Stimulated activated CD4-positive, alpha-beta T cell treated with anti-CD3 and anti-CD28 coated beads, Interleukin-4, amount 100 ng/mL, for 4 hours (primary cell): ENCODE measurements at places on chromosomes 5 and 9.

- DNase-seq, result no peak
These were observed 241.2 kb downstream of the FAM114A2 start for GRCh38 chr5:153797484-153797883.

- DNase-seq, result no peak
These were observed 6.9 kb upstream of the OLFM1 start for GRCh38 chr9:135080286-135081263.

DNA sequence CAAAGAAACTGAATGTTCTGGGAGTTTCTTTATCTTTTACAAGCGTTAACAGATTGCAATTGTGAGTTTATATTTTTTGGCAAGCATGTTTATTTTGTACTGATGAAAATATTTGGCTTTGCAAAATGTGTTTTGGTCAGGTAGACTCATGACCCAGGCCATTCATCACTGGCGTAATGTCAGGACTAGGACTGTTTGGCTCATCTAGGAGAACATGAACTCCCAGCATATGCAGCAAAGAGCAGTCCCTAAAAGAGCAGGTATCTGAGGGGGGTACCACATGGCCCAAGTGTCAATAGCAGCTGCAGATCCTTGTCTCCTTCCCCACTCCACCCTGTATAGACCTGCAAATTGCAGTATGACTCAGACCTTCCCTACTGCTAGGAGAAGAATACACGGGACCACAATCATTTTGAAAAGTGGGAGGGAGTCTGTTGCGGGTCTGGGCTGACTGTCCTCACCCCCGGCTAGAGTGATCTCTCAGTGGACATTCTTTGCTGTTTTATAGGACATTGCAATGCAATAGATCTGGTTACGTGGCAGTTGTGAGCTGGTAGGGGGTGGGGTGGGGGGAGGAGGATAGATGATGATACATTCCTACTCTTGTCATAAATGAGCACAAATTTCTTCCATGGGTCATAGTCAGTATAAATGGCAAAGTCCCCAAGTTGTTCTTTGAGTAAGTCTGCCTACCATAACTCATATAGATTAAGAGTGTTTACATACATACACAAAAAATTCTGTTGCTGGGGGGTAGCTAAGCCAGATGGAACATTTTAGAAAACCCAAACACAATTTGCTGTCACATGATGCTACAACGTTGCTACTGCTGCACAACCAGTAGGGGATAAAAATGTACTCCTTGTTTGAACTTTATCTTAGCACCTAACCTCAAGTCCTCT is 20.8 kb upstream of the SNCAIP start:
- no peak for DNase-seq

GRCh38 chr9:72203205-72203803 is 54.1 kb downstream of the GDA start:
- DNase-seq, result no peak

DNA sequence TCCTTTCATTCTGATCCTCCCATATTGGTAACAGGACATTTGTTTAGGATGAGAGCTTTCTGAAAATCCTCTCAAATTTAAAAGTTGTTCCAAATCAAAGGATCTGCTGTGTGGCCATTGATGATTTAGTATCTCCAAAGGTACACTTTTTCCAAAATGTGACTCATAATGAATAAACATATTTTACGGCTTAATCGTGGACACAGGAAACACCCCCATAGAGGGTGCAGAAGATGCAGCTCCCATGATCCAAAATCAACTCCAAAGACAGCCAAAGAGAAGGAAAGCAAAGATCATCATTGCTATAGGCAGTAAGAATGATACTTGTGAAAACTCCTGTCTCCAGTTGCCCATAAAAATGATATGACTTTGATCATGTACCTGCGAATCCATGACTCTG is 239.7 kb downstream of the PIK3R1 start:
- no peak for DNase-seq

DNA sequence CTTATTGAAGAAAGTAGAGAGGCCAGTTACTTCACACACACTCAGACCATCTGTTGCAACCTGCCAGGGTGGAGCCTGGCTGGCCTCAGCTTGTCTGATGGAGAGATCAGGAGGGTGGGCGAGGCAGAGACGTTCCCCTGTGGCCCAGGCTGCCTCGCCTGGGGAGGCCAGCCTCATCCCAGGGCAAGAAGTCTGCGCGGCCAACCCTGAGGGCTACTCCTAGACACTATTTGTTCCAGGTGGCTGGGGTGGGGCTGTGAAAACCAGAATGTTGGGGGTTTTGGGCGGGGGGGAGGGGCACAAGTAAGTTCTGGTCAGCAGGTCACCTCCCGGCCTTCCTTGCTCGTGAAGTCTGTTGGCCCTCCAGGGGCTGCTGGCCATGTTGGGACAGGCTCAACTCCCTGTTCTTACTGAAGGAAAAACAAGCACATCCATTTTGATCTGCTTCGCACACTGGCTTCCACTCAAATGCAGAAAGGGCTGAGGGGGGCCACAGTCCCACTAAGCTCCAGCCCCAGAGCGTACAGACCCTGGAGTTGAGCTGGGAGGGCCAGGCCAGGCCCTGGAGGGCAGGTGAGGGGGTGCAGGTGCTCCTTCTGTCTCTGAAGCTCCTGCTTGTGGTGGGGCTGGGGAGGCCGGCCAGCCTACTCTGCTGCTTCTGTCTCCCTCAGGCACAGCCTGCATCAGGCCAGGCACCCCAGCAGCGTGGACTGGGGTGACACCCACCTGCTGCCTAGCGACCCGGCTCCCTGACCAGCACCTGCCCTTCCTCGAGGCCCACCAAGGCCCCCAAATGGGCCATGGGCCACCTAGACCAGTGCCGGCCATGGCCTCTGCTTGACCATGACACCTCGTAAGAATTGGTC is 46.6 kb downstream of the SECISBP2 start:
- DNase-seq, result no peak

DNA sequence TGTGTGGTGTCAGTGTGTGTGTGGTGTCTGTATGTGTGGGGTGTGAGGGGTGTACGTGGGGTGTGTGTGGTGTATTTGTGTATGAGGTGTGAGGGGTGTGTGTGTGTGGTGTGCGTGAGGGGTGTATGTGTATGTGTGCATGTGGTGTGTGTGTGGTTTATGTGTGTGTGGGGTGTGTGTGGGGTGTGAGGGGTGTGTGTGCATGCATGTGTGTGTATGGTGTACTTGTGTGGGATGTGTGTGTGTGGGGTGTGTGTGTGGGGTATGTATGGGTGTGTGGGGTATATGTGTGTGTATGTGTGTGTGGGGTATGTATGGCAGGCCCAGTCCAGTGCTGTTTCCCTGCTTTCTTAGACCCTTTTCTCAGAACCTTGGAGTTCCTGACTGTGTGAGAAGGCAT is 83.3 kb downstream of the PTTG1 start:
- DNase-seq, result no peak

GRCh38 chr5:57209316-57210040 is 35.6 kb downstream of the GPBP1 start:
- no peak for DNase-seq

- DNase-seq, result no peak
These were observed 511 bp upstream of the SPDL1 start for GRCh38 chr5:169583101-169583423.

DNA sequence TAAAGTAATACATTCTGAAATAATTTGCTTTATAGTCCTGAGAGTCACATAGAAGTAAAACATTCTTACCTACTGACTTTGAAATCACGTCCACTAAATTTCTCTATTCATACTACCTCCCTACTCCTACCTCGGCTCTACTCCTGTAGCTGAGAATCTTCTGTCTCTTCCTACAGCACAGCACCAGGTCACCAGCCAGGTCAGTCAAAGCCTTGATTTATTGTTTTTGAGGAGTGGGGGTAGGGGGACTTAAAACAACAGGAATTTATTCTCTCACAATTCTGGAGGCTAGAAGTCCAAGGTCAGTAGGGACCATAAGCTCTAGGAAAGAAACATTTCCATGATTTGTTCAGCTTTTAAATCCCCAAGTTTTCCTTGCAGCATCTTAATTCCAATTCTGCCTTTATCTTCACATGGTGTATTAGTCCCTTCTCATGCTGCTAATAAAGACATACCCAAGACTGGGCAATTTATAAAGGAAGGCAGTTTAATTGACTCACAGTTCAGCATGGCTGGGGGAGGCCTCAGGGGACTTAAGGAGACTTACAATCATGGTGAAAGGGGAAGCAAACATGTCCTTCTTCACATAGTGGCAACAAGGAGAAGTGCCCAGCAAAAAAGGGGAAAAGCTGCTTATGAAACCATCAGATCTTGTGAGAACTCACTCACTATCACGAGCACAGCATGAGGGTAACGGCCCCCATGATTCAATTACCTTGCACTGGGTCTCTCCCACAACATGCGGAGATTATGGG is 49.6 kb upstream of the CCNG1 start:
- DNase-seq, result no peak

- no peak for DNase-seq
These were observed 18.6 kb downstream of the MED10 start for GRCh38 chr5:6359555-6360322.

DNA sequence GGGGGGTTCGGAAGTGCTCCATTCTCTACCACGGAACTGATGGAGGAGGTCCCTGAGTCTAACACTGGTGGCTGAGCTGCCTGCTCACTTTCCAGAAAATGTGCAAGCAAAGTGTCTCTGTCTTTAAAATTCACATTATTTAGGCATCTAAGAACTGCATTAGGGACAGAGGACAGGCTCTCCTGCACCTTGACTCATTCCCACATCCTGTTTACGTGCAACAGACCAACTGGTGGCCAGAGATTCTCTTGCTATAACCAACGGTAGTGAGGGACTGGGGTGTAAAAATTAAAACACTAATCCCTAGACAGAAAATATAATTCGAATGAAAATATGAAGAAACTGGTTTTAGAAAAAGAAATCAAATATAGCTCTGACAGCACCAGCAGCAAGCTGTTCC is 320.9 kb downstream of the IRX2 start:
- DNase-seq, result no peak

DNA sequence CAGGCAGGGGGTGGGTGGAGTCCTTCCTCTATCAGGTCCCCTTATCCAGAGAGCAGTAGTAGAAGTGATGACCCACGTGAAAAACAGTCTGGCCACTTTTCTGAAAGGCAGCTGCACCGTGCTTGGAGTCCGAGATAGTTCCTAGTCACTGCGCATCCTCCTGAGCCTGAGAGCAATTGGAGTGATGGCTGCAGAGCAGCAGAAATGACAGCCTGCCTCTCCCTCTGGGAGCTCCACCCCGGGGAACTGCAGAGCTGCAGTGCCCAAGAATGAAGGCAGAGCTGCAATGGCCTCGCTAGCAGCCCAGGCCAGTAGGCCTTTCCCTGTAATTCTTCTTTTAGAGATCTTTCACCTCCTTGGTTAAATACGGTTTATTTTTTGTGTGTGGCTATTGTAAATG is 82.6 kb downstream of the CETN3 start:
- DNase-seq, result no peak

GRCh38 chr5:41457094-41457493 is 53.3 kb downstream of the PLCXD3 start:
- no peak for DNase-seq

GRCh38 chr5:180645274-180646204 is 3.9 kb downstream of the FLT4 start:
- DNase-seq, result no peak

GRCh38 chr9:4197548-4197947 is 102.3 kb downstream of the GLIS3 start:
- no peak for DNase-seq

- DNase-seq, result no peak
These were observed 90.8 kb upstream of the NR5A1 start for GRCh38 chr9:124598048-124598447.

DNA sequence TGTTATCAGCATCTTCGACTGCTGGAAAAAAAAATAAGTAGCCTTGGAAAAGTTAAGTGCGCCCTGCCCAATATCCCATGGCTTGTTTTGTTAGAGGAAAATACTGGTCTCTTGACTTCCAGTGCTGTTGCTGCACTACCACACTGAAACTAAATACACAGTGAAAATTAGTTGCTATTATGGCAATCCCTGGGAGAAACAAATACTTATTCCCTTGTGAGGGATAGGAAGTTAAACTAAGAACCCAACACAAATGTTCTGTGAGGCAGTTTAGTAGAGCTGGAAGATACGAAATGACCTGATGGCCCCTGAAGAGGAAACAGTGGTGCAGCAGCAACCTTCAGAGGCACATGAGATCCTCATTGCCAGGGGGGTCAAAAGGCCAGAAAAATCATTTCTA is 164.0 kb downstream of the ARL15 start:
- DNase-seq, result no peak

- no peak for DNase-seq
These were observed 34.1 kb downstream of the CXXC5 start for GRCh38 chr5:139682016-139682975.

DNA sequence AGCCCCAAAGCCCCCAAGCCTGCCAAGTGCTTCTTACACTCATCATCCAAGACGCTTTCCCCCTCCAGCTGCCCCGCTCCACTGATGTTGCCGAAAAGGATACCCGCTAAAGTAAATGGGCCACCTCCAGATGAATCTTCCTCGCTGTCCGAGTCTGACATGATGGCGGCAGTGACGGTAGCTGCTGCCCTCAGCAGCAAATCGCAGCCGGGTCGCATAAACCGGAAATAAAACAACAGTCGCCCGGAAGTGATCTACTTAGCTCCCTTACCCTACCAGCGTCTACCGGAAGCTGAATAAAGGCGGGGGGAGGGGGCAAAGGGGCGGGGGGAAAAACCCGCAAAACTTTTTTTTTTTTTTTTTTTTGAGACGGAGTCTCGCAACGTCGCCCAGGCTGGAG is at the start of gene TAF1L:
Gene TAF1L (minus strand): TSS at position 308 of the 400 bp plus-strand sequence. CDS start 90 bp downstream, at position 218.
- DNase-seq, result no peak

GRCh38 chr9:93094658-93095204 is 1.3 kb upstream of the CARD19 start:
- no peak for DNase-seq

GRCh38 chr9:99134893-99135341 is 30.0 kb downstream of the TGFBR1 start:
- DNase-seq, result no peak

DNA sequence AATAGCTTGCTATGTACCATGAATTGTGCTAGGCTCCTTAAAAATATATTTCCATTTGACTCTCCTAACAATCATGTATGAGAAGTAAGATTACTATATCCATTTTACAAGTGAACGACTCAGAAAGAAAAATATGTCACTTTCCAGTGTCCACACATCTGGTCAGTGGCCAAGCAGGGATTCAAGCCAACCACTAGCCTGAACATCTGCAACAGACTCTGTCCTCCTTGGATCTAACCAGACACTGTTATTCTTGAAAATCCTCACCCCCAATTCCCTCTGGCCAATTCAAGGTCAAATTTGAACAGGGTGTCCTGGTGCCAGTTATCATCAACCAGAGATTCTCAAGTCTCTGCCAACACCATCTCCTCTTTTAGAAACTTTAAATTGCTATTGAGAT is 344.1 kb upstream of the WWC1 start:
- no peak for DNase-seq

- DNase-seq, result no peak
These were observed 514.2 kb upstream of the ACO1 start for GRCh38 chr9:31870276-31870675.

- no peak for DNase-seq
These were observed 178.4 kb downstream of the GNA14 start for GRCh38 chr9:77469515-77470231.

- DNase-seq, result no peak
These were observed 18.1 kb downstream of the ZER1 start for GRCh38 chr9:128753627-128754026.

- no peak for DNase-seq
These were observed 149.0 kb downstream of the SSBP2 start for GRCh38 chr5:81601919-81602318.
